Left kidney (tissue), 8 donors: ENCODE measurements at places on chromosomes 7 and 10. TPM values are rescaled to one million over a fixed set of nuclear protein-coding genes. Genes with fewer than 3 reads are reported as not detected.

GLI3 gene
- polyA plus RNA-seq, result 18.9 TPM

TACR2 gene
- polyA plus RNA-seq, result 0.38 TPM

ZNF804B gene
- 0.42 TPM for polyA plus RNA-seq

CLDN4 gene
- 56.5 TPM for polyA plus RNA-seq

MARCHF5 gene
- 82.4 TPM for polyA plus RNA-seq

AGR2 gene
- polyA plus RNA-seq, result 60.8 TPM

ASAH2 gene
- polyA plus RNA-seq, result 6.8 TPM

NAT16 gene
- not detected for polyA plus RNA-seq

COL28A1 gene
- 11.9 TPM for polyA plus RNA-seq

ALOX5 gene
- 3.5 TPM for polyA plus RNA-seq

HHEX gene
- 7.6 TPM for polyA plus RNA-seq

ECHDC3 gene
- polyA plus RNA-seq, result 11.0 TPM

GRCh38 chr7:70649323-70649722 lies 482.6 kb upstream of the GALNT17 start:
- no peak for DNase-seq

- no peak for DNase-seq
These were observed 143.5 kb downstream of the PIP4K2A start for GRCh38 chr10:22570733-22571430.

- DNase-seq, result no peak
These were observed 128.7 kb upstream of the HABP2 start for GRCh38 chr10:113423981-113424721.

DNA sequence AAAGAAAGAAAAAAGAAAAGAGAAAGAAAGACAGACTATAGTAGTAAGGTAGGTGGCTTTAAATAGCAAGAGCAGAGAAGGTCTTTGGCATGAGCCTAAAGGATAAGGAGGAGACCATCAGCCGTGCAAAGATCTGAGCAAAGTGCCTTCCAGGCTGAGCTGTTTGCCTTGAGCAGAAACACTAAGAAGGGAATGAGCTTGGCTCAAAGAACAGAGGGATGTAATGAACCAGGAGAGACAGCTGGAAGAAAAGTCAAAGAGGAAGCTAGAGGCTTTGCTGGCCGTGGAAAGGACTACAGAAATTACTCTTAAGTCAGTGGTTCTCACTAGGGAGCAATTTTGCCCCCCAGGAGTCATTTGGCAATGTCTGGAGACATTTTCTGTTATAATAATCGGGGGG lies 228.6 kb downstream of the FGFR2 start:
- DNase-seq, result no peak

- DNase-seq, result no peak
These were observed 2.9 kb upstream of the TRIM8 start for GRCh38 chr10:102641402-102641801.

- DNase-seq, result no peak
These were observed 485.7 kb downstream of the PTPRN2 start for GRCh38 chr7:158101821-158102450.

DNA sequence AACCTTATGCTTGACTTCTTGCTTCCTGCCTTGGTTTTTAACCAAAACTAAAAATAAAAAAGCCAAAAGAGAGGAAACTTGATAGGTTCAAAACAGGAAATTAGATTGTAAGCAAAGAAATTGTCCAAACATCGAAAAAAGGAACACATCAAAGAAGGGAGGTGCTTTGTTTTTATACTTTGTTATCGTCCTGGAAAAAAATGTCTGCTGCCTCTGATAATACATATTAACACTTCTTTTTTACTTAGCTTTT lies 286.6 kb upstream of the C7orf33 start:
- DNase-seq, result no peak

- DNase-seq, result no peak
These were observed 6.8 kb downstream of the CYP26A1 start for GRCh38 chr10:93080350-93081046.

DNA sequence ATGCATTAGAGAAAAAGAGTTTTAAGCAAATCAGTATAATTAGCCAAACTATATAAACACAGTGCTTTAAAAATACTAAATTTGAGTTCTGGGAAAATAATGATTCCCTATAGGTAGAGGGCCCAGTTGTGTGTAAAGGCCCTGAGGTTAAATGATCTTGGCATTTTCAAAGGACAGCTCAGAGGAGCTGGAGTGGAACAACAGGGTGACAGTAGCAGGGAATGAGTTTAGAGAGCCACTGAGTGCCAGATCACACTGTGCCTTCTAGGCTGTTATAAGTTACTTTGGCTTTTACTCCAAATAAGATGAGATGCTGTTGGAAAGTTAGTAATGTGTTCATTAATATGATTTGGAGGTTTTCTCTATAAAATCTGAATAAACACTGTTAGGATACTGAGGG lies 34.6 kb downstream of the VWDE start:
- no peak for DNase-seq

DNA sequence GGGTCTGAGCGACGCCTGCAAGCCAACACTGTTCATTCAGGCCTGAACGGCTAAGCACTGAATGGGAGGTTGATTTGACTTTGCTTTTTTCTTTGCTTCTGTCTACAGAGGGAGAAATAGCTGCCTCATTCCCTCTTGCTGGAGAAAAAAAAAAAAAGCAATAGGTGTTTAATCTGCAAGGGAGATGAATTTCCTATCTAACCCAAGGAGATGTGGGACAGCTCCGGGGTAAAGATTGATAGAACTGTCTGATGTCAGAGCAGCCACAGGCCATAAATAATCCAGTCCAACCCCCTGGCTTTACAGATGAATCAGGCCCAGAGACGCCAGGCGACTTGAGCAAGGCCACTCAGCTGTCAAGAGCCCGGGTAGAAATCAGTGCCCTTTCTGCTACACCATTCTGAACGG lies 168.0 kb downstream of the ARHGAP12 start:
- DNase-seq, result no peak

- DNase-seq, result no peak
These were observed 18.7 kb downstream of the ZMIZ2 start for GRCh38 chr7:44767134-44767911.

DNA sequence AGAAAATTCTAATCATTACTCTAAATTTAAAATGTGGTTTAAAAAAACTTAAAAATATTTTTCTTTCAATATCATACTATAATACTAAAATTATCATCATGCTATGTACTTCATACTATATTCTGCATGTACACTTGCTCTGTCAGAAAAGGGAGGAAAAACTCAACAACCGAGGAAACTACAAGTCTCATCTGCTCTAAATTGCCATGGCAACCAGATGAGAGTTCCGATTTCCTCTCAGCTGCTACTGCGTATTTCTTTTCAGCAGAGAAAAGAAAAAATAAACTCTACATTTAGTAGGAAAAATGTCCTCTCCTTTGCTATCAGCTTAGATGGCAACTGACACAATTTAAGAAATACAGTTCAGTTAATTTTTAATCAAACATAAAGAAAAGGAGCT lies 178.9 kb downstream of the SRPK2 start:
- peak; percentile 39 for DNase-seq

GRCh38 chr10:129581827-129582411 lies 114.9 kb downstream of the MGMT start:
- DNase-seq, result no peak

DNA sequence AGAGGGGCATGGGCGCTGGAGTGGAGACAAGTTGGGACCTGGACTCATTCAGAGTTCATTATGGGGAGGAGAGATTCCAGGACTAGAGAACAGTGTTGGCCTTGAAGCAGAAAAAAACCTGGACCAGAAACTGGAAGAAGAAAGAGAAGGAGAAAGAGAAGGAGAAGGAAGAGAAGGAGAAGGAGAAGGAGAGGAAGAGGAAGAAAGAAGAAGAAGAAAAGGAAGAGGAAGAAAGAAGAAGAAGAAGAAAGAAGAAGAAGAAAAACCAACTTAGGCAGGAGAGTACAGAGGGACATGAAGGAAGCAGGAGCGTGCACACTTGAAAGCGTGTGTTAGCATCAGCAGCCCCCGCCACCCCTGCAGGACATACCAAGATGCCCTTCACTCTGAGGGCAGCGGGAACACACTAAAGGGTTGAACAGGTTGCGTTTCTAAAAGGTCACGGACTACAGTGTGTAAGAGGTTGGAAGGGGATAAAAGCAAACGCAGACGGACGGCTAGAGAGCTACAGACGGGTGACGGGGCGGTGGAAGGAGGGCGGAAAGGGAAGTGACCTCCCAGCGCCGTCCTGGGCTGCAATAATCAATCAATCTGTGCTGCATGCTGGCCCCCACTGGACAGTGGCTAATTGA lies 95.3 kb downstream of the SEC61G start:
- DNase-seq, result no peak

- DNase-seq, result no peak
These were observed 99.4 kb downstream of the MKX start for GRCh38 chr10:27646194-27646593.

DNA sequence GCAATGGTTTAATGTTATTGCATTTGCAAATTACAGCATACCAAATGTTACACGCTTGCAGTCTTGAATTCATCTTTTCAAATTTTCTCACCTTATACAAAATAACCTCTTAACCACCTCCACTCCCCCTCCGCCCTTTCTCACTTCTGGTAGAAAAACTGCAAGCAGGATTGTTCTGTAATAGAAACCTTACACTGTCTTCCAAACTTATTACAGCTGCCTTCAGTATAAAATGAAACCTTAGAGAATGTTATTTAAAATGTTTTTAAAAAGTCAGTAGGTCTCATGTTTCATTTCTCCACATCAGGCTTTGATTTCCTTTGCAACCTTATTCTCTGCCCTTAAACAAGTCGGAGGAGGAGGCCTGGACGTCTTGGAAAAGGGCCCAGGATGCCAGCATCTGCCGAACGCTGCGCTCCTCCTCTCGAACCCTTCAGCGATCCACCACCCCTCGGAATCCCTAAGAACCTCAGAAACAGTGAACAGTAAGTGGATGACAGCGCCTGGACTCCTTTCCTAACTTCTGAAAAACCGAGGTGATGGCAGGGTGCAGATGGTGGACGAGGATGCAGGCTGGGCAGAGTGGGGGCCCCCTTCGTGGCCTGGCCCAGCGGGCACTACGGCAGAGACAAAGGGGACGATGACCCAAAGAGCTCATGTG lies 74.0 kb downstream of the FGFR2 start:
- DNase-seq, result no peak

DNA sequence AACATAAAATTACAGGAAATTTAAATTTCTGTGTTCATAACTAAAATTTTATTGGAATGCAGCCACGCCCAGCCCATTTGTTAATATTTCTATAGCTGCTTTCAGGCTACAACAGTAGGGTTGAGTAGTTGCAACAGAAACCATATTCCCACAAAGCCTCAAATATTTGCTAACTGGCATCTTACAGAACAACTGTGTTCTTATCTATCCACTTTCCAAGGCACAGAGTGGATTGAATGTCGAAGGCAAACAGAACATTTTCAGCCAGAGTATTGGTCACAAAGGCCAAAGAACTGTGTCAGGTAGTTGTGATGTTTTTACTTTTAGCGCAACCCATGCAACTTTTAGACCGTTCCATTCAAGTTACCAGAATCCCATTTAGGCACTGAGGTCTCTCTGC lies 51.1 kb upstream of the OPN4 start:
- no peak for DNase-seq

GRCh38 chr7:30321089-30321881 lies 36.9 kb downstream of the ZNRF2 start:
- DNase-seq, result no peak

GRCh38 chr10:60347270-60347669 lies 42.4 kb downstream of the ANK3 start:
- no peak for DNase-seq

GRCh38 chr10:119319161-119319919 lies 112.0 kb downstream of the GRK5 start:
- DNase-seq, result no peak

DNA sequence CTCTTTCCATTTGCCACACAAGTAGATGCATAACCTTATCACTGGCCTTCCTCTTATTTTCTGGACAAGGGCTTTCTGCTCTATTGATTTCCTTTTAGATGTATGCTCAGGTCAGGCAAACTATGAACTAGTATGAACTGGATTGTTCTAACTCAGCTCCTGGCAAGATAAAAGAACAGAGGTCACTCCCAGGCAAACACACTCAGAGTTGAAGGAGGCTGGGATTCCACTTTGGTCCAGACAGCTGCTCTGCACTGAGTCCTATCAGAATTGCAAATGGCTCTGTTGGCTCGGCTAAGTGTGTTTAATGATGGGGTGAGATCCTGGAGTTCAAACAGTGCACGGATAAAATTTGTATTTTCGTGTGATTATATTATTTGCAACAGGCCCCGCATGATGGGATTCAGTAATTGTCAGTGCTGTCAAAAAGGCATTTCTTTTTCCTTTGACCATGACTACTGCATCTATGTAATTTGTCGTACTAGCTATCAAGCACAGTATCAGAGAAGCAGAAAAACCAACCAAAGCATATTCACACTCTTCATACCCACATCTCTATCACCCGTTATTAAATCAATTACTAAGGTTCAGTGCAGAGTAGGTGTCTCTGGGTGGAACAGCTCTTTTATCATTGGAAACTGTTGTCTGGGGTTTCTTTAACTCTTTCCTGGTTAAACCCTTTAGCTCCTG lies 288.1 kb upstream of the PRKCQ start:
- DNase-seq, result no peak

DNA sequence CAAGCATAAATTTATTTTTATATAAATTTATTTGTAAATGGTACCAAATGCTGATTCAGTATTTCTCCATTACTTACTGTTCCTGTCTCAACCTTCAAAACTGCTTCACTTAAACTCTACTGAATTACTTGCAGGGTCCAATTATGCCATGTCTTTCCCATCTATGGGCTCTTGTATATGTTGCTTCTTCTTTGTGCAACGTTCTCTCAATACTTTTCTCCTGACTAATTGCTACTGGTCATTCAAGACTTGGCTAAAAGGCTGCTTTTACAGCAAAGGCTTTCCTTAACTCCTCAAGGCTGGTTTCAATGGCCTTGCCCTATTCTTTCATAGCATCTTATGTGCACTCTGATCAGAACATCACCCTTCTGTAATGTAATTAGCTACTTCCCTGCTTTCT lies 67.9 kb downstream of the RNLS start:
- DNase-seq, result no peak

DNA sequence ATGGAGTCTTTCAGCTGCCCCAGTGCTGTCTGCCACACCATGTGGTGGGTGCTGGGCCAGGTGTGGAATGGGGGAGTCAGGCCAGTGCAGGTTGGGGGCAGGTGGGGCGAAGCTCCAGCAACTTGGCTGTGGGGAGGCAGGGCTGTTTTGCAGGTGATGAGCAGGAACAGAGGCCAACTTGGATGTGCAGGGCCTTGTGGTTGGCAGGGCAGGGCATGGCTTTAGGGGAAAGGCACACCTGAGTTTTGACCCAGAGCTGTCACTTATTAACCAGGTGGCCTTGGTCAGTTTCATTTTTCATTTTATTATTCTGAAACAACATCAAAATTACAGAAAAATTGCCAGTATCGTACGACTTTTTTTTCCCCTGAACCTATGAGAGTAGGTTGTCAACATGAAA lies 1.1 kb upstream of the SFTPA2 start:
- DNase-seq, result no peak

DNA sequence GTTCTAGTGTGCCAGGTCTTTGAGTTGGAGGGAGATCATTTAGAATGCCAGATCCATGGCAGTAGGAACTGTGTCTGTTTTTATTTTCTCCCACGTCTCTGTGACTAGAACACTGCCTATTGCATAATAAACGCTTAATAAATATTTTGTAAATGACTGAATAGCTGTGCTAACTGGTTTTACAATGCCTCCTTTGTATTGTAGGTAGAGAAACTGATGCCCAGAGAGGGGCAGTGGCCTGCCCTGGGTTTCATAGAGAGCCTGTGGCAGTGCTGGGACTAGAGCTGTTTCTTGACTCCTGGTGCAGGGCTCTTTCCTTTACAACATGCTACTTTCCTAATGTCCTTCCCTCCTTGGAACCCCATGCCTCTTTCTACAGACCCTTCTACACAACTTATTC lies 2.5 kb downstream of the TAS2R5 start:
- no peak for DNase-seq

GRCh38 chr7:47380325-47381133 lies 201.4 kb downstream of the TNS3 start:
- no peak for DNase-seq
